ENCODE measurements at places on chromosomes 11 and 22.
A peak's percentile ranks its signal among the peaks of the same experiment; 100 is the strongest.

- DNase-seq, result no peak
These were observed 44.4 kb downstream of the VSIG10L2 start for GRCh38 chr11:125990244-125990643.

GRCh38 chr22:25367756-25368155 is 148.3 kb downstream of the CRYBB2 start:
- DNase-seq, result no peak

- DNase-seq, result no peak
These were observed 93.3 kb downstream of the RCN1 start for GRCh38 chr11:32184041-32184722.

DNA sequence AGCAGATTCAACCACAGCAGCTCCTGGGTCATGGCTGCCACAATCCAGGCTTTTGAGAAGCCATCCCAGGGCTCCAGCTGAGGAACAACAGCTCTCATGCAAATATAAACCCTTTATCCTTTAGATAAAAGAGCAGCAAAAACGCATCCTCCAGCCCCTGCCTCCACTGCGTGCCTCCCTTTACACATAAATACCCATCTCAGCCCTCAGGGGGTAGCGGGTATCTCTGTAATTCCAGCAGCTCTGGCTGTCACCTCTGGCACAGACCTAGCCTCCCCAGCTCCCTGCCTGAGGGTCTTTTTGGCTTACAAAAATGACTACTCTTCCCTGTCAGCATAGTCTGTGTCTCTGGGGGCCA is 21.6 kb downstream of the LMO1 start:
- no peak for DNase-seq

GRCh38 chr11:30423886-30424285 is 101.0 kb downstream of the ARL14EP start:
- no peak for DNase-seq

DNA sequence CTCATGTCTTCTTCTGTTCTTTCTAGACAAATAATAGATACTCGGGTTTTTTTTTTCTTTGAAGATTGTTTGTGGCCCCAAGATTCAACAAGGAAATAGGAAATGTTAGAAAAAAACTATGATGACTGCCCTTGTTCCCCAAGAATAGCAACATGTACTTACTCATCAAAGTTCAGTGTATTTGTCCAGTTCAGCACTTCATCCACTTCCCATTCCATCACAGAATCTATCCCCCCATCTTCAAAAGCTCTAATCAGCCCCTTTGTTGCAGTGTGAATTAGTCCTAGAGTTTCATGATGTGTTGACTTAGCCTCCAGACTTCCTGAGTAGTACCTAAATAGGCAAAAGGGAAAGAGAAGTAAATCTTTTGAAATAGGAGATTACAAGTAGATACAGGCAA is 74.3 kb downstream of the C11orf65 start:
- DNase-seq, result no peak

DNA sequence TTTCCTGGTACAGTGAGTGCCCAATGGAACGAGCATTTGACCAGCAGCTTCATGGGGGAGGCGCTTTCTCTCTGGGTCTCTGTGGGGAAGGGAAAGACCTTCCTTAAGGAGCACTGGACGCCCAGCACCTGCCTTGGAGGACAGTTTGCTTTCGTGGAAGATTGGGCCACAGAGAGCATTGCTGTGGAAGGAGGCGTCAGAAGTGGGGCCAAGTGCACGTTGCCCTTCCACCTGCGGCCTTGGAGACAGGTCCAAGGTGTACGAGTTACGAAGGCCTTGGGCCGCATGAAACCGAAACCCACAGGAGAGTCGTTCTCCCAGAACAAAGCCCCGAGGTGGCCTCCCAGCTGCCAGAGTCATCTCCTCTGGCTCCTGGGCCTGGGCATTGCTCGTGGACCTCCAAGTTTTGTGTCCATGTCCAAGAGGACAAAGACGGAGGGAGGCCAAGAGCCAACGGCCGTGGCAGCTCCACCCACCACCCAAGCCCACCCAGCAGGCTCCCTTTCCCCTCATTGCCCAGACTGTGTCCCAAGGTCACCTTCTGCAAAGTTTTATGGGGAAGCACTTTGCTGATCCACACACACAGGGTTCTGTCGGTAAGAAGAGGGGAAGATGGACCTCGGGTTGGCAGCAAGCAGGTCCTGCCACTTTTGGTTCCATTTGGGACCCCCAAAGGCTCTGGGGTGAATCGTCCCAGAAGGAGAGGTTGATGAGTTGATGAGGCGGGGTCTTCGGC is 5.8 kb upstream of the NLRP6 start:
- no peak for DNase-seq

DNA sequence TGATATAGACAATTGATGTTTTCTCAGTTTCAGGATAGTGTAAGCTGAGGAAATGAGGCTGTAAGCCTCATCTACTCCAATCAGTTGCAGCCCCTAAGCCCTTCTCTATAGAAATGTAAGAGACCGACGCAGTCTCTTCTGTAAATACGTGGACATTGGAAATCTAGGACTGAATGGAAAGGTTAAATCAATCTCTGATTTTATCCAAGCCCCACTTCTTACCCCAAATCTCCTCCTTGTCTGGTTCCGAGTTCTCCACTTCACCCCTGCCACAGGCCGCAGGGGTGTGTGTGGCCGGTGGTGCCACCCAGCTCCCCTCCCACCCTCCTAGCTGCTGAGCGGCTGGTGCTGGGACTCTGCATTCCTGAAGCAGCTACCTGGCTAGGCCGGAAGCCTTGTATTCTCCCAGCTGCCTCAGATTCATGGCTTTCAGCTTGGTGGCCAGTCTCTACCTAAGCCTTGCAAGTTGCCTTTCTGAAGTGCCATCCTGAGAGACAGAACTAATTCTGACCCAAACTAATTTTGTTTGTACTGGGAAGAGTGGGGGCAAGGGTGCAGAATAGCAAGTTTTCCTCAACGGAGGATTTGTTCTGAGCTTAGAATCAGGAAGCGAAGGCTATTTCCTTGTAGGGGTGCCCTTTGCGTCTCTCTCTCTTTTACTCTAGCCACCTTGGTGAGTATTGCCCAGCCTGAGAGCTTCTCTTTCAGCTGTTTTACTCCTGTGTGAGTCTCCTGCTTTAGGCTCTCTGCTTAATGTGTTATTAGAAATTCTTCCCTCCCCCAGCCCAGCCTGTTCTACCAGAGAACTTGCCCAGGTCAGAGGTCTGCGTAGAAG is 749 bp downstream of the VWA5A start:
- DNase-seq, result no peak

- no peak for DNase-seq
These were observed 22.3 kb downstream of the CDKN1C start for GRCh38 chr11:2863276-2863618.

DNA sequence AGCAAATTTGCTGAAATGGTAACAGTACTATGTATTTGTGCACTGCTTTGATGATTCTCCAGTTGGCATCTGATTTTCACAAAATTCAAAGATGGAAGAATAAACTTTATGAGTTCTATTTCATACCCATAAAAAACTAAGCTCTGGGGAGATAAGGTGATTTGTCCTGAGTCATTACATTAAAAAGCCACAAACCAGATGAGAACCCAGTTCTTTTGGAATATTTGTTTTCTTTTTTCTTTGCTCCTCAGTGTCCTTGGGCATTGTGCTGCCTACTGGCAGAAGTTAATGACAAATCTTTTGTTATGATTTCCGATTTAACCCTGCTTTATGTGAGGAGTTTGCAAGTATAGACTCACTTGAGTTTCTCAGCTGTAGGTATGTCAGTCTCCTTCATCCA is 45.4 kb upstream of the AMOTL1 start:
- no peak for DNase-seq

GRCh38 chr22:27720860-27721259 is 80.7 kb downstream of the MN1 start:
- no peak for DNase-seq

- no peak for DNase-seq
These were observed 381.7 kb downstream of the TENM4 start for GRCh38 chr11:79059141-79059540.

- DNase-seq, result no peak
These were observed 30.5 kb downstream of the CHKA start for GRCh38 chr11:68090706-68091105.

GRCh38 chr11:19853920-19854319 is 141.3 kb downstream of the NAV2 start:
- DNase-seq, result no peak

GRCh38 chr11:62498492-62499286 is 47.9 kb downstream of the AHNAK start:
- DNase-seq, result no peak

DNA sequence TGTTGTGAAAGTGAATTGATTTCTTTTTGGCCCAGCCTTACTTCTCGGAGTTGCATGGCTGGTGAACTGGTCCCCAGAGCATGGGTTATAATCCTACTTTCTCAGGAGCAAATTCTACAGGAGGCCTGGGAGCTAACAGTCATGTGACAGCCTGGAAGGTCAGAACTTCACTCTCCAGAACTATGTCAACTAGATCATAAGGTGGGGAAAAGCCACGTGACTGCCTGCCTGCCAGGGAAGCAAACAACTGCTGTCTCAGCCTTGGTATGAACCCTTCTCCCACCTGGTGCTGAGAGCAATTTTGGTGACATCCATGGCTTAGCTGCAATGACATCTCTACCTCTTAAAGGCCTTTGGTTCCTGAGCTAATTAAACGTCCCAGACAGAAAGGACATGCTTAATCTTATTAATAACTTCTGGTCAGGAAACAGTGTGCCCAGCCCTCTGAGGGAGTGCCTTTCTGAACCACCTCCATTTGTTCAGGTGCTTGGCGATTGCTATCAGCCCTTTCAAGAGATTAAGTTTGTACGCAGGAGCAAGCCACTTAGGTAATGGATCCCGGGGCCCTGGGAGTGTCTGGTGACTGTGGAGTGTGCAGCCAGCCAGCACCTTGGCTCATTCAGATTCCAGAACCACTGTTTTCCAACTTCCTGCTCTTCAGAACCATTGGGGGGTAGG is 1.4 kb upstream of the CREB3L1 start:
- no peak for DNase-seq

- peak; percentile 11 for DNase-seq
These were observed 37.4 kb upstream of the ST14 start for GRCh38 chr11:130122141-130122575.

GRCh38 chr22:19014886-19015285 is 78.8 kb upstream of the PRODH start:
- DNase-seq, result no peak

GRCh38 chr22:49062155-49062801 is 765.4 kb downstream of the BRD1 start:
- no peak for DNase-seq

DNA sequence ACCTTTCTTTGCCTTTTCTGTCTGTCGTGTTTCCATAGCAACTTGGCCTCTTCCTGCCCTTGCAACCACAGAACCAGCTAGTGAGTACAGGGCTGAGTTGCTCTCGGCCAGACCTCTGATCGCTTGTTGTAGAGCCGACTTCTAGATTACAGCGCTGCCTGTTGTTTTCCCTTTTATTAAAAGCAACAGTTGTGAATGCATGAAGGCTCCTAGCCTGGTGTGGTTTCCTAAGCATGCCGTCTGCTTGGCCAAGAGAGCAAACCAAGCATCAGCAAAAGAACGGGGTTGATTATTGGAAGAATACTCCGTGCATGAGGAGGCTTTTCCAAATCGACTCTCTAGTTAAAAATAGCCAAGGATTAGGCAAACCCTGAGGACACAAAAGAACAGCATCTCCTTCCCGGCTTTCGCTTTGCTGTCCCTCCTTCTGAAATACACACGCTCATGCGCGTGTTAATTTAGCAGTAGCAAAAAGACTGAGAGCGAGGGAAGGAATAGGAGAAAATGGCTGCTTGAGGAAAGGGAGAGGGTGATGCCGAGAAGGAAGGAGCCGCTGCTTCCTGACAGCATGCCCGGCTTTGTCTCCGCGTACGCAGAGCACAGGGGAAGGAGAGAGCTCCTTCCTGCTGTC is 71.5 kb upstream of the TTC12 start:
- DNase-seq, result no peak

DNA sequence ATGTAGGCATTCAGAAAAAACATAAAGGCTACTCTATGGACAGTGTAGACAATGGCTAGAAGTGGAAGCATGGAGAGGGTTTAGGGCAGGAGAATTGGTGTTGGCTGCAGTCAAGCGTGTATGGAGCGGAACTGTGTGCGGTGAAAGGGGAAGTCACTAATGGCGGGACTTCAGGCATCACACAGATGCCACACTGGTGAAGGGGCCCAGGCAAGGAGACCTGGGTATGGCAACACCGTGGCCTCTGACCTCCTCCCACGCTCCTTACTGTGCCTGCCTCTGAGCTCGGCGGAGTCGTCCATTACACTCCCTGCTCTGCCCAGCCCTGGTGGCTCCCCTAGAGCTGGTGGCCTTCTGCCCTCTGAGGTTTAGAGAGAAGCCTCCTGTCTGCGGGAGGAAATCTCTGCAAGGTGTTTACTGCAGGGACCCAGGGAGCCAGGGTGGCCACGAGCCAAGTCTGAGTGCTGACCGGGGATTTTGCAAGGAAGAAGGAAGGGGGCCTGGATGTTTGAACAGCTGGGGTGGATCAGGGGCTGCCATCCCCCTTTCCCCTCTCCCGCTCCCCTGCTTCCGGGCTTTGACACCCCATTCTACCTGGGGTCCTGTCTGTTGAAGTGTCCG is 75.1 kb upstream of the TSPAN18 start:
- DNase-seq, result no peak

- no peak for DNase-seq
These were observed 65.6 kb downstream of the SHANK2 start for GRCh38 chr11:71186806-71187205.

DNA sequence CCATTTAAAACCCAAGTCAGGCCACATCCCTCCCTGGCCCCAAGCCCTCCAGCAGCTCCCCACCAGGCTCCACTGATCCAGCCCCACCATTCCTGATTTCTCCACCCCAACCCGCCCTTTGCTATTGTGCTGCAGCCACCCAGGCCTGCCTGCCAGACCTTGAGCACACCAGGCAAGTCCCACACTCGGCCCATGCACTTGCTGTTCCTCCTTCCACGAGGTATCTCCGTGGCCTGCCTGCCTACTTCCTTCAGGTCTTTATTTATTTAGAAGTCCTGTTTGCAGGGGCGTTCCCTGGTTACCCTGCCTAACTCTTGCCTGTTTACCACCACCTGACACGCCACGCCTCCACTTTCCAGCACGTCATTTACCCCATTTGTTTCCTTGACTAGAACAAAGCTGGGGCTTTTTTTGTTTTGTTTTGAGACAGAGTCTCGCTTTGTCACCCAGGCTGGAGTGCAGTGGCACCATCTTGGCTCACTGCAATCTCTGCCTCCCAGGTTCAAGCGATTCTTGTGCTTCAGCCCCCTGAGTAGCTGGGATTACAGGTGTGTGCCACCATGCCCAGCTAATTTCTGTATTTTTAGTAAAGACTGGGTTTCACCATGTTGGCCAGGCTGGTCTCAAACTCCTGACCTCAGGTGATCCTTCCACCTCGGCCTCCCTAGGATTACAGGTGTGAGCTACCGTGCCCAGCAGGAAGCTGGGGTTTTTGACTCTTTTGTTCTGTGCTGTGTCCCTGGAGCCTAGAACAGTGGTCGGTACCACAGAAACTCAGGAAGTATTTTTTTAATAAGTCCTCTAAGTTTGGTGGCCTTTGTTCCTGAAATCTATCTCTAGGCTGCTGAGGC is 6.7 kb downstream of the CENPM start:
- peak; percentile 83 for DNase-seq

- DNase-seq, result no peak
These were observed 3.3 kb downstream of the TTLL1 start for GRCh38 chr22:43085658-43086606.

Measured in stimulated activated CD4-positive, alpha-beta T cell treated with anti-CD3 and anti-CD28 coated beads, Interleukin-12 subunit alpha, Interleukin-12 subunit beta, amount 100 ng/mL, for 4 hours (primary cell).